Ovary (tissue), 10 donors: ENCODE measurements at places on chromosomes 7 and 10.

DNA sequence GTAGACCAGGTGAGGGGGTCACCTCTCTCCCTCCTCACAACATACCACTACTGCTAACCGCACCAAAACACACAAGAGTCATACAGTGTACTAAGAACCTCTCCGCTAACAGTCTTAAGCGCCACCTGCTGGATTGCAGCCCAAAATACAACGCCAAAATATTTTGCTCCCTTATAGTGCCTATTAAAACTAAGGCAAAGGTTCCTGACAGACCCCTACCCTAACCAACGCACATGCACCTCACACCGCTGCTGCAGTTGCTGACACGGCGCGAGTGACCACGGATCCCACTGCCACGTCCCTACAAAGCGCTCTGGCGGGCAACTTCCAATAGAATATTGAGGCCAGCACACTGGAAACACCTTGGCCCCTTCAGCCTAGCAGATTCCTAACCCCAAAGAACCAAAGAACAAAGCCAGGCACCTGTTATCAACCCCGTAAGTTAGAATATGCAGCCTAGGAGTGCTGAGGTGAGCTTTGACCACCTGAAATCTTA is 563.6 kb upstream of the SEMA3D start:
- DNase-seq: no peak

- no peak for DNase-seq
Measured at GRCh38 chr10:23433701-23434100, 5.2 kb upstream of the OTUD1 start.

GRCh38 chr7:33901847-33902246 is 3.5 kb upstream of the BMPER start:
- DNase-seq: no peak

DNA sequence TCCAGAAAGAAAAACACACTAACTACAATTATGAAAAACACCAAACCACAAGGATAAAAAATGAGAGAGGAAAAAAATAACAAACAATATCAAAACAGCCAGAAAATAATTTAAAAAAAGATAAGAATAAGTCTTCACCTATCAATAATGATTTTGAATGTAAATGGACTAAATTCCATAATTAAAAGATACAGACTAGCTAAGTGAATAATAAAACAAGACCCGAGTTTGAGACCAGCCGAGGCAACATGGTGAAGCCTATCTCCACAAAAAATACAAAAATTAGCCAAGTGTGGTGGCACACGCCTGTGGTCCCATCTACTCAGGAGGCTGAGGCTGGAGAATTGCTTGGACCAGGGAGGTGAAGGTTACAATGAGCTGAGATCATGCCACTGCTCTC is 131.1 kb downstream of the MTERF1 start:
- DNase-seq: no peak

- no peak for DNase-seq
Measured at GRCh38 chr7:64905133-64905532, 2.1 kb downstream of the ZNF273 start.

DNA sequence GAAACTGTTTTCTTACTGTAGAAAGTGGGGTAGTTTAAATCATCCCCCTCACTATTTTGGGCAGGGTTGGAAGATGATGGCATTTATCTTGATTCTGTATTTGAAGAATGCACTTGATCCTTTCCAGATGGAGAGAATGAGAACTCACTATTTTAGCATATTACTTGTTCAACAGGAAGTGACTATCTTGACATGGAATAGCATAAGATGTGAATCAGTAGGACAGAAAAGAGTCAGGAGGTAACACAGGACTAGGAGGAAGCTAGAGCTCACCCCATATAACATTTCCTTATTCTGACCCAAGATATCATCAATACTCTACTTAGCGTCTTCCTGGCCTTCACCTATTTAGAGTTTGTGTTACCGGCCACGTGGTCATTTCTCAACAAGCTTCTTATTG is 400.2 kb downstream of the PHTF2 start:
- DNase-seq: no peak
